ENCODE measurements at places on chromosomes 16 and 17.

- DNase-seq = peak; percentile 53
Measured at GRCh38 chr17:31394544-31394943, 3.1 kb downstream of the RAB11FIP4 start.

GRCh38 chr17:77544347-77545110 is 403.8 kb downstream of the SEC14L1 start:
- DNase-seq = no peak

DNA sequence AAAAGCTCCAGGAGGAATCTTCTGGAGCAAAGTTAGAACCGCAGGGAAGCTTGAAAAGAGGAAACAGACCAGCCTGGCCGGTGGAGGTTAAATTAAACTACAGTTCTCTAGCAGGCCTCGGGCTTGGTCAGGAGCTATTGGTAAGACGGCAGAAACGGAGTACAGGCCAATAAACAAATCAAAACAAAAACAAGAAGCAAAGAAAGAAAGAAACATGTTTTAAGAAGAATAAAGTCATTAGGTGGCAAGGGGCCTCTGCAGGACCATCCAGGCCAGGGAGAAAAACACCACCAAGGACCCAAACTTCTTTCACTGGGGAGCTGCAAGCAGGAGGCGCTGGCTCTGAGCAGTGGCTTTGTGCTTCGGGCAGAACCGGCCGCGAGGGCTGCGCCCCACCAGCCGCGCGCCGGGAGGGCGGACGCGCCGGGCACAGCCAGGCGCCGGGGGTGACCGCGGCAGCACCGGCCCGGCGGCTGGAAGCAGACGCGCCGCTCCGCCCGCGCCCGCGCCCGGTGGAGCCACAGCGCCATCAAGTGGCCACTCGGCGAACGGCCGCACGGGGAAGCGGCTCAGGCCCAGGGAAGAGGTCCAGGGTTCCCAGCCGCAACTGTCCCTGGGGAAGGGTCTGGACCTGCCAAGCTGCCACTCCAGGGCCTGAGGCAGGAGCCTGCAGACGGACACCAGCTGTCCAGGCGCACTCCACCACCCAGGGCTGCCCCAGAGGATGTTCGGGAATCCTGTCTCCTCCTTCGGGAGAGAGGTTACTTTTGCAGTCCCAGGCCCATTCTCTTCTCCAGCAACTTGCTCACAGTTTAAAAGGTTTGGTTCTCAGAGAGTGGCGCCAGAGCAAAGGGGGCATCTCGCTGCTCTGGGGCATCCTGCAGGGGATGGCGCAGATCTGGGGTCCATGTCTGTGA is 419.4 kb downstream of the SOX9 start:
- DNase-seq = peak; percentile 75

- DNase-seq = no peak
Measured at GRCh38 chr16:87823181-87823929, 46.0 kb downstream of the SLC7A5 start.

DNA sequence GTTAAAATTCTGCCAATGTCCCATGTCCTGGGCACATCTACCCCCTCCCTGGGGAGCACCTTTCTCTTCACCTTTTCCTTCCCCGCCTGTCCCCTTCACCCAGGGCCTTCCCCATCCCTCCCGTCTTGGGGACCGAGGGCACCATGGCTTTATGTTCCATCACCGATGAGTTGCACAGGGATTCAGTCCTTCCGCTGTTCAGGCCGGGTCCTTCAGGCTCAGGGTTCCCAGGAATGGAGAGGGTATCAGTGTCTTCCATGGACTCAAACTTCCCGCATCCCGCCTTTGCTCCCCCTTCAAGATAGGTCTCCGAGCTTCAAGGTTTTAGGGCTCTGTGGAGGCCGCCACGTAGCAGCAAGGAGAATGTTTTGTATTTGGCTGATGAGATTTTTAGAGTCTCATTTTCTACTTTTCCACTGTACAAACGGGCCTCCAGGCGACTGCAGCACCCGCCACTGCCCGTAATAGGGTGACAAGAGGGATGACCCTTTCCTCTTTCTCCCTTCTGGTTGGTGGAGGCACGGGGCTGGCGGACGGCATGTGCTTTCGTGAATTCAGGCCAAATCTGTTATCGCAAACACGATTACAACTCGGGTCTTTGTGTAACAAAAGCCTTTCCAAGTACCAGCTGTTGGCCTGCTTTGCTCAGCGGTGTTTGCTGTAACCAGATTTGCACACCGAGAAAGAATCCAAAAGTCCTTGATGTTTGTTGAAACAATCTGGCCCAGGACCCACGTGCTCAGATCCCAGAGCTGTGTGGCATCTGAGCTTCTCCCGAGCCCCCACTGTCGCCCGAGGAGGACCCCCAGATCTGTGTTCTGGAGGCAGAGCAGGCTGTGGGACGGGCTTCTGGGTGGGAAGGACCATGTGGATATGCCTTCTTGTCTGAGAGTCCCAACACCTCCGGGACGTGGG is 236.3 kb downstream of the SEC14L1 start:
- no peak for DNase-seq

GRCh38 chr17:47622180-47622549 is 27.6 kb upstream of the KPNB1 start:
- DNase-seq = no peak

DNA sequence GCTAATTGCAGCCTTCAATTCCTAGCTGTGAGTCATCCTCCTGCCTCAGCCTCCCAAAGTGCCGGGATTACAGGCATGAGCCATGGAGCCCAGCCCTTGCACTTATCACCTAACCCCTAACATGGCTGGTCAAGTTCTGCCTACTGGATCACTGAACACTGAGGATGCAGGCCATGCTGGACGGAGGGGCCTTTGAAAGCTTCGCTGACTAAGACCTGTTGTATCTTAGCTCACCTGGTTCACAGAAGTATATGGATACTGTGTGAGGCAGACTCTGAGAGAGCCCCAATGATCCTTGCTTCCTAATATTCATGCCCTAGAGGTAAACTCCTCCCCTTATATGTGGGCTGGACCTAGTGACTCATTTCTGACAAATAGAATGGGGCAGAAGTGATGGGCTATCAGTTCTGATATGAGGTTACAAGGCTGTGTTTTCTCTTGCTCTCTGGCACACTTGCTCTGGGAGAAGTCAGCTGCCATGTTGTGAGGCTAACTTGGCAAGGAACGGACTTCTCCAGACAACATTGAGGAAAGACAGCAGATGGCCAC is 11.7 kb upstream of the TMIGD1 start:
- DNase-seq = no peak

DNA sequence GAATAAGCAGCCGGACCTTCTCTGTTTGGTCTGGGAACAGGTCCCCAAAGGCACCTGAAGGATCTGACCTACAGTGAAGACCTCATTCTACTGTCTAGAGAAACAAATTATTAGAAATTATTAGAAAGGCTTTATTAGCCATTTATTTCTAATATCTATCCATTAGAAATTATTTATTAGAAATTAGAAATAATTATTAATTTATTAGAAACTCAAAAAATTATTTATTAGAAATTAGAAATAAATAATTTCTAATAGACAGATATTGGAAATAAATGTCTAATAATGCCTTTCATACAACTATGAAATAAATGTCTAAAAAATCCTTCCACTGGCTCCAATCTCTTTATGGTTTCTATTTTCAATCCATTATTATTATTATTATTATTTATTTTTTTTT is 285.7 kb upstream of the ERCC4 start:
- no peak for DNase-seq

GRCh38 chr17:40371261-40371929 is 6.9 kb upstream of the GJD3 start:
- no peak for DNase-seq

GRCh38 chr17:39774047-39774446 is 36.3 kb downstream of the GRB7 start:
- DNase-seq = no peak

Data from stimulated activated CD4-positive, alpha-beta T cell treated with anti-CD3 and anti-CD28 coated beads, Interleukin-2, amount 100 ng/mL, for 24 hours (primary cell).